ENCODE measurements at places on chromosomes 1 and 21.

DNA sequence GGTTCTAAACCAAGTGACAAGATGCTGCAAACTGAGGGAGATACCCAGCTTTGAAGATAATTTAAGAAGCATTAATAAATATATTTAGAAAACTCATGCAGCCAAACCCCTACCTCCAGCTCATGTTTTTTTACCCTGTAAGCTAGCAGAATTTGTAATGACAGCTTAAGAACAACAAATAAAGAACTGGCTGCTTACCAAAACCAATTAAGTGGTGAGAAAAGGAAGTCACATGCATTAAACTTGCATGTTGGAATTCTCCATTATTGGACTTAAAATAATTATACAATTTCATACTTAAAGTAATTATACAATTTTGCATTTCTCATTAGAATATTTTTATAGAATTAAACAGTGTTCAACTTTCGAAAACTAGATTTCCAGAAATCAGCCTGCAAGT, 75.6 kb upstream of the CNIH3 start:
- DNase-seq, result no peak

DNA sequence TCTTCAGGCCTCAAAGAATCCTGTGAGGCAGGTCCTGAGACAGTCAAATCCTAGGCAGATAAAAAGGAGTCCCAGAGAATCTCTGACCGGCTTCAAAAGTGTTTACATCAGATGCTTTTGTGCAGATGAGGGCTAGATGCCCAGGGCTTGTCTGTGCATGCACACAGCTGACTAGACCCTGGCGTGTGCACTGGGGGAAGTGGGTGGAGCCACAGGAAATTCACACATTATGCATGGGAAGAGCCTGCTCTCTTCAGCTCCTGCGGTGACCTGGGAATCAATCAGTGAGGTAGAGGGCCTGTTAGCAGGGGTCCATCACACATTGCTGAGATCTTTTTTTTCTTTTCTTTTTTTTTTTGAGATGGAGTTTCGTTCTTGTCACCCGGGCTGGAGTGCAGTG, 36.6 kb upstream of the NHLH2 start:
- peak; percentile 5 for DNase-seq

- DNase-seq, result peak; percentile 63
Measured at GRCh38 chr1:40096977-40097782, at the start of gene PPT1. Gene PPT1 (minus strand): TSS chr1:40097252. CDS start chr1:40097238, 14 bp downstream.

DNA sequence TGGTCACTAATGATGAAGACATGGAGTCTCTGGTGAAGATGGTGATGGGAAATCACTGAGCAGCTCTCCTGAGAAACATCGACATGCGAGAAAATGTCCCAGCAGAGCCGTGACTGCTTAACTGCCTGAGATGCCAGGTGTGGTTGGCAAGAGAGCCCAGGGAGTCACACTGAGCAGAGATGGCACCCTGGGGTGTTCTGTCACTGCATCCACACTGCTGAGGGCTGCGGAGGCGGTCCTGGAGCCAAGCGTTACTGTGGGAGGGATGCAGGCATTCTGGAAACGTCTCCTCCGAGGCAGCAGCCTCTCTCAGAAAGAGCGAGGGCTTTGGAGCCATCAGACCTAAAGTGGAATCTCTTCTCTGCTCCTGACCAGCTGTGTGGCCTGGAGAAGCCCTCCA, 57.2 kb downstream of the EPHB2 start:
- no peak for DNase-seq

DNA sequence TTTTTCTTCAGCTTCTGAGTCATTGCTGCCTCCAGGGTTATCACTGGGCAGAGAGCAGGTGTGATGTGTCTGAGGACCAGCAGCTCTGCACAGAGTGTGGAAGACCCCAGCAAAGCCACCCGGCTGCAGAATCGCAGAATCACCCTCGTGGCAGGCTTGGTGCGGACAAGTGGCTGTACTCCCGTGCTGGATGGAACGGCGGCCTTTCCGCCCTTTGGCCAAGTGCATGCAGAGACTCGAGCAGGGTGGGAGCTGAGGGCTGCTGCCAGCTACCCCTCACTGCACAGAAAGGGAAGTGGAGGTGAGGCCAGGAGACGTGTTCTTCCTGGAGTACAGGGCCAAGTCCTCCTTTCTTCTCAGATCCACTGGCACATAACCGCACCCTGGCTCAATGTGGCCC, 162.5 kb downstream of the PCBP3 start:
- DNase-seq, result no peak

- no peak for DNase-seq
Measured at GRCh38 chr1:248359415-248359814, 2.0 kb upstream of the OR2T4 start.

DNA sequence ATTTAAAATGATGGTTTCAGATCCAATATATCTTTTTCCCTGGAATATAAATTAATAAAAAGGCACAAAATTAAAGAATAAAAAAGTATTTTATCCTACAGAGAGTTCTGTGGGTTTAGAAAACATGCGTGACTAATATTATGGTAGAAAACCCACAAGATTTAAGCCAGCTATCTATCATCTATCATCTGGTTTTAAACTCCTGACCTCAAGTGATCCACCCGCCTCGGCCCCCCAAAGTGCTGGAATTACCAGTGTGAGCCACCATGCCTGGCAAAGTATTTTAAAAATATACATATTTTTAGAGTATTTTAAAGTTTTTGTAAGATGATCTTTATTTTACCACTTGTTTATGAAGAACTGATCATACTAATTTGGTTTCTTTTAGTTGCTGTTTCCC, 79.5 kb downstream of the NRIP1 start:
- DNase-seq, result no peak

GRCh38 chr1:65050735-65051134, 84.4 kb upstream of the JAK1 start:
- DNase-seq, result no peak

GRCh38 chr1:40825435-40825788, 36.8 kb downstream of the CITED4 start:
- no peak for DNase-seq

DNA sequence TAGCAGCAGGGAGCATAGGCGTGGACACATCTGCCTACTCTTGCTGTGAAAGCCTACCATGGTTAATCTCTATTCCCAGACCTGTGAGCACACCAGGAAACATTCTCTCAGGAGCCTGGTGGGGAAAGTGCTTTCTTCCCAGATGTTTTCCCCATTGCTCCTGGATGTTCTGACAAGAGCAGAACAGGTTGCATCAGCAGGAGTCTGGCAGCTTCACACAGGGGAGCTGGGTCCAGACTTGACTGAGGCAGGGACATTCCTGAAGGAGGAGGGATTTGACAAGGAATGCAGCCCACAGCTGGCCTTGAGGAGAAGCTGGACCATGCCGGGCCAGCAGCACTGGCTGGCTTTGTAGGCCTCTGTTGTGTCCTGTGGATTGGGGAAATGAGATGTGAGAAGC, 21.0 kb upstream of the ARTN start:
- no peak for DNase-seq

DNA sequence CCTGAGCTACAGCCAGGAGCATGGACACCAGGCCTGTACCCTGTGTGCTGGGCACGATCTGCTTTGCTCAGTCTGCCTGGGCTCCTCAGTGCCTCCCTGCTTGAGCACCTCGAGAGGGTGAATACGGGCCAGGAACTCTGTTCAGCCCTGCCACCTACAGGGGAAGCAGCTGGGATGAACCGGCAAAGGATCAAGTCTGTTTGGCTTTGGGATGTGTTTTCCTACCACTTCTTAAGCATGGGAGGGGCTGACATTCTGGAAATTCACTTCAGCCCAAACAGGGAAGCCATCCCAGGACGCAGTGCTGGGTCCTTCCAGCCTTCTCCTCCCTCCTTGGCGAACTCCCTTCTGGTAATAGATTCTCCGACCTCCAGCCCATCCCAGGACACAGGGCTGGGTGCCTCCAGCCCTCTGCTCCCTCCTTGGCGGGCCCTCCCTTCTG, 55.8 kb upstream of the SELENON start:
- DNase-seq, result peak; percentile 39

DNA sequence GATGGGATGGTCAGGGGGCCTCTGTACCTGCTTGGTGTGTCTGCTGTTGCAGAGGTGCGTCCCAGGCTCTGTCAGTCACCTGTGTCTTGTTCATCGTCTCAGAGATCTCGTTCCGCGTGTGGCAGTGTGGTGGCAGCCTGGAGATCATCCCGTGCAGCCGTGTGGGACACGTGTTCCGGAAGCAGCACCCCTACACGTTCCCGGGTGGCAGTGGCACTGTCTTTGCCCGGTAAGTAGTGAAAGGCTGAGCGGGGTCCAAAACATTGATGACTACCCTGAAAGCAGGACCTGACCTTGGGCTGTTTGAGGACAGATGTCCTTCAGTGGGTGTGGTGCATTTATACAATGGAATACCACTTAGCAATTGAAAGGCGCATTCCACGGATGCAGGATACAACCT, 171.0 kb downstream of the PGBD5 start:
- DNase-seq, result no peak

DNA sequence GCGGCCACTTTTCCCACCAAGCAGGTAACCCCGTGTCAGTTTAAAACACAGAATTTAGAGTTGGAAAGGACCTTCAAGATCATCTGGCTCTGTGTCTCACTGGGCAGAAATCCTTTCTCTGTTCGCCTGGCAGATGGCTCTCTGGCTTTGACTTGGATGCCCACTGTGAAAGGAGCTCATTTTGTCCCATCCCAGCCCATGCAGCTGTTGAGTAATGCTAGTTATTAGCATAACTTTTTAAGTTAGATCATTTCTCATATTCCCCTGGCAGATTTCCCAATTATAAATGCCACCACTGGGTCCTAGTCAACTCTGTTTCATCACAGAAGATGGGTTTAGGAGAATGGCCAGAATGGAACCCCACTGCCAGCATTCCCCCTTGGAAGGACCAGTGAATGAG, 55.9 kb downstream of the SLC35F3 start:
- DNase-seq, result no peak

GRCh38 chr1:17016317-17016661, 4.6 kb upstream of the ATP13A2 start:
- DNase-seq, result no peak

DNA sequence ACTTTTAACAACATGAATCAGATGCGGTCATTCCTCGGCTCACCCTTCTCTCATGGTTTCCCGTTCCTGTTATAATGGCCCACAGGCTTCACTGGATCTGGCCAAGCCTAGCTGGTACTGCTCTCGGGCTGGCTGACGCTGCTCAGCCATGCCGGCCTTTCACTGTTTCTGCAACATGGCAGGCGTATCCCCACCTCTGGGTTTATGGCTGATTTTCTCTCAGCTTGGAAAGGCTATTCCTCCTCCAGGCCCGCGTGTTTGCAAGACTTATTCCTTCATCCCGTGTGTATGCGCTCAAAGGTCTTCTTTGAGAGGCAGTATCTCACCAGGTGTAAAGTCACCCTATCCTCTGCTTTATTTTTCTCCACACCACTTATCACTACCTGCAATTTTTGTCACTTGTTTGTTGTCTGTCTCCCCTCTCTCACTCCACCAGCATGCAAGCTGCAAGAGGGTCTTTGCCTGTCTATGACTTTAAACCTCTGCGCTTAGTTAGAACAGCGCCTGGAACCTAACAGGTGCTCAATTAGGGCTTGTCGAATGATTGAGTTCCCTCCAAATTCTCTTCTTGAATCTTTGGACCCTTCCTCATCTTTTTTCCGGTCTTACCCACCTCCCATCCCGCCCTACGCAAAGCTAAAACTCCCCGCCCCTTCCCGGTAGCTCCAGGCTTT, 491 bp upstream of the RAP1A start:
- peak; percentile 67 for DNase-seq

DNA sequence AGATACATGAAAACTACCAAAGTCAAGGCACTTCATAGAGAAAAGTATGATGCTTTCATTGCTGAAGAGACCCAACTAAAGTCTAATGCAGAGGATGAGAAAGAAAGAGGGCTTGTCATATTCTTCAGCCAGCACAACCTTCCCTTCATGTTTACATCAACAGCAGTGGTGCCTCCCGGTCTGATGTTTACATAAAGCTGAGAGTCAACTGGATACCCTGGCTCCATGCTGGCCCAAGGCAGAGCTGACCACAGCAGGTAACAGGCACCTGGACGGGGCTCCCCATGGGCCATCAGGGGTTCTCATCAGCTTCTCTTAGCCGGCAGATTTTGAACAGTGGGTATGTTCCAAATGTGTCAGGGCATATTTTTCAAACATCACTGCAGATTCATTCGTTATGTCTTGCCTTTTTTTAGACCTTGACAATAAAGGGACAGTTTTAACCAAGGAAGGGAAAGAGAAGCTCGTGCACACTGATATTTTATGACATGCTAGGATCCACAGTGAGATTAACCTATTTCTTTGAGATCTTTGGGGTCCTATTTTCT, 117.1 kb downstream of the NRIP1 start:
- no peak for DNase-seq

DNA sequence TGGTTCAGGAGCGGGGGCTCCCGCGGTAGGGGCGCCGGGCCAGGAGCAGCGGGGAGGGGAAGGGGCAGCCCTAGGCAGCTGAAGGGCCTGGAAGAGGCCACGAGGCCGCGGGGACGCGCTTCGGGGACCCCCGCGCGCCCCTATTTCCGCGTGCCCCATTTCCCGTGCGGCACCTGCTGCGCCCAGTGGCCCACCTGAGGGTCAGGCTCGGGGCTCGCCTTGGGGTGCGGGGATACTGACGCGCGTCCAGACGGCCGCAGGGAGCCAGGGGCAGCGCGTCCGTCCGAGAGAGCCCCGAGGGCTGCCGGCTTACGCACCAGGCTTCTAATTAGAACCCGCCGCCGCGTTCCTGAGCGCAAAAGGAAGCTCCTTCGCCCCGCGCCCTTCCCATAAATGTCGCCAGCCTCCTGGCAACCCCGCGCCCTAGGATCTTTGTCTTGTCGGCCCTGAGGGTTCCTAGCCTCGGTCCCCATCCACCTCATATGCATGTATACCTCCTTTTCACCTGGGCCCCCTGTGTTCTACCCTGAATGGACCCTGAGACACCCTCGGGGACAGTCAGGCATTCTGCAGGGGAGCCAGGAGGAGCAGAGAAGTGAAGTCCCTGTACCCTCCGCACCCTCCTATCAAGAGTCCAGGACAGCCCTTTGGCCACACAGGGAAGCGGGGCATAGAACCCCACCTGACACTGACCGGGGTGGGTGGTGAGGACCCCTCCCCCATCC, 1.8 kb downstream of the WNT3A start:
- no peak for DNase-seq

DNA sequence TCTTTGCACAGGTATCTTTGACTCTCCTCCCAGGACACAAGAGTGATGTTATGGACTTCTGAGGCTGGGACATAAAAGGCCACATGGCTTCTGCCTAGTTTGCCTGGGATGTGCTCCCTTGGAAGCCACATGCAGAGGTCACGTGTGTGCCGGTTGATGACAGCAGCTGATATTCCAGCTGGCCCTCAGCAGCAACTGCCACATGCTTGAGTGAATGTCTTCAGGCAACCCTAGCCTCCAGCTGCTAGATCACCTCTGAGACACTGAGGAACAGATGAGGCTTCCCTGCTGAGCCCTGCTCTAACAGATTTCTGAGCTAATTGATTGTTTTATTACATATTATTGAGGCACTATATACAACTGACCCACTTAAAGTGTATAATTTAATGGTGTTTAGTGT, 11.6 kb upstream of the AKR7A3 start:
- DNase-seq, result no peak

- no peak for DNase-seq
Measured at GRCh38 chr1:202691816-202692215, 18.4 kb downstream of the SYT2 start.

Data from iPS DF 6.9 (cell line).